Psoas muscle (tissue), 8 donors: ENCODE measurements at places on chromosomes 2 and 18. TPM values are rescaled to one million over a fixed set of nuclear protein-coding genes. Genes with fewer than 3 reads are reported as not detected.

The MTX2 gene
- total RNA-seq: 33.2 TPM

The ATOH8 gene
- 82.1 TPM for total RNA-seq

The RTP5 gene
- not detected for total RNA-seq

The CEBPZOS gene
- 78.0 TPM for total RNA-seq

The ME2 gene
- 31.0 TPM for total RNA-seq

The FOXD4L1 gene
- total RNA-seq: not detected

The CNDP2 gene
- total RNA-seq: 41.4 TPM

The TFCP2L1 gene
- 0.39 TPM for total RNA-seq

The ARHGAP25 gene
- 2.6 TPM for total RNA-seq

The SPC25 gene
- not detected for total RNA-seq

The ZEB2 gene
- 30.5 TPM for total RNA-seq
